ENCODE measurements at places on chromosomes 2 and 18. TPM values are rescaled to one million over a fixed set of nuclear protein-coding genes. Genes with fewer than 3 reads are reported as not detected.

GRCh38 chr2:12089001-12089400, 342.6 kb downstream of the LPIN1 start:
- no peak for DNase-seq

GRCh38 chr18:607930-608329, 11.1 kb downstream of the CLUL1 start:
- no peak for DNase-seq

The ANKRD30B gene
- not detected for total RNA-seq

The ARMC9 gene
- 86.8 TPM for total RNA-seq

The TBR1 gene
- not detected for total RNA-seq

Measured in aorta (tissue), 5 donors.